Chondrocyte (in vitro differentiated cells): ENCODE measurements at places on chromosomes 4 and X. TPM values are rescaled to one million over a fixed set of nuclear protein-coding genes. Genes with fewer than 3 reads are reported as not detected.

IL2 gene
- not detected in 3 replicates for total RNA-seq

CFP gene
- 0.60 to 0.87 TPM (median 0.77 TPM) in 3 replicates for total RNA-seq

DNA sequence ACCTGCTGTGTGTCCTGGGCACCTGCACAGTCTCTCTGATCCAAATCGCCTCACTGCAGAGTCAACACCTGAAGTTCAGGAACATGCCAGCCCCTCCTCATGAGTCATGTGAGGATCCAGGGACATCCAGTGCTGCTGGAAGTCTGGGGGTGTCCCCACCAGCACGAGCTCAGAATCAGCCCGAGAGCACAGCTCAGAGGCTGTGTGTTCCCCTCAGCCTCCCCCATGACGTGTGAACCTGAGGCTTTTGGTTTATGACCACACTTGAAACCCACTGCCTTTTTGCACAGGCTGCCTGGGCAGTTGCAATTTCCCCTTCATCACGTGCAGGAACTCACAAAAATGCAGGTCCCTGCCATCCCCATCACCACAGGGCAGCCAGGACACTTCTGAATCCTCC lies 47.1 kb downstream of the PPP2R2C start:
- peak; percentile 54 for DNase-seq
- no peak overlapping the region for H3K4me3 ChIP-seq
- no peak overlapping the region for H3K27ac ChIP-seq
- H3K4me1 ChIP-seq = no peaks in the 10 kb centered on the region
- no peaks in the 10 kb centered on the region for H3K36me3 ChIP-seq

GRCh38 chrX:39564751-39565150 lies 533.0 kb downstream of the BCOR start:
- no peaks in the 10 kb centered on the region for H3K27me3 ChIP-seq
- no peaks in the 10 kb centered on the region for H3K36me3 ChIP-seq
- H3K4me1 ChIP-seq = no peaks in the 10 kb centered on the region
- H3K27ac ChIP-seq = no peak overlapping the region
- DNase-seq = no peak

GRCh38 chr4:70670332-70671014 lies 4.2 kb upstream of the JCHAIN start:
- DNase-seq = no peak
- H3K27ac ChIP-seq = no peak overlapping the region
- no peak overlapping the region for H3K4me3 ChIP-seq
- no peaks in the 10 kb centered on the region for H3K36me3 ChIP-seq
